ENCODE measurements at places on chromosomes 12 and 14. TPM values are rescaled to one million over a fixed set of nuclear protein-coding genes. Genes with fewer than 3 reads are reported as not detected.

DNA sequence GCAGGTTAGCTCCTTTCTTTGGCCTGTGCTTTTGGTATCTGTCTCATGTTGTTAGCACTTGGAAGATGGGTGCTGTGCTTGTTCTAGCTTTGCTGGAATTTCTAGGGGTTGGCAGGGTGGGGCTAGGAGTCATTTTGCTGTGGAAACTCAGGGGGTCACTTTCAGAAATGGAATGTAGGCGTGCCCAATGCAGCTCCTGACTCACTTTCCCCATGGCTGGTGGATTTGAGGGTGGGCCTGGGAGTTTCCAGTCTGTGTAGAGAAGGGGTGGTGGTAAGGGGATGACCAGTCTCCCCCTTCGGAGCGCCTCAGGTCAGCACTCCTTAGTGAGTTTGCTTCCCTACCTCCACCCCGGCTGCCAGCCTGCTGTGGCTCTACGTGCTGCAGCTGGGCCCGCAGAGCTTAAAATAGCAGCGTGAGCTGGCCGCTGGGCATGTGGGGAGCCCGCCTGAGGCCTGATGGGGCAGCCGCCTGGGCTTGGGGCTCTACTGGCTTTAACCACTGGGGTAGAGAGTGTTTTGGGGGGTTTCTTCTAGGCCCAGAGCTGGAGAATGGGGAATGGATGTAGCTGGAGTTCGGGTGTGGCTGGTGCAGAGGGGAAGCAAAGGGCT is 108.2 kb downstream of the TSPAN9 start:
- DNase-seq = no peak

POTEG gene
- polyA plus RNA-seq = 0.43 TPM

DNA sequence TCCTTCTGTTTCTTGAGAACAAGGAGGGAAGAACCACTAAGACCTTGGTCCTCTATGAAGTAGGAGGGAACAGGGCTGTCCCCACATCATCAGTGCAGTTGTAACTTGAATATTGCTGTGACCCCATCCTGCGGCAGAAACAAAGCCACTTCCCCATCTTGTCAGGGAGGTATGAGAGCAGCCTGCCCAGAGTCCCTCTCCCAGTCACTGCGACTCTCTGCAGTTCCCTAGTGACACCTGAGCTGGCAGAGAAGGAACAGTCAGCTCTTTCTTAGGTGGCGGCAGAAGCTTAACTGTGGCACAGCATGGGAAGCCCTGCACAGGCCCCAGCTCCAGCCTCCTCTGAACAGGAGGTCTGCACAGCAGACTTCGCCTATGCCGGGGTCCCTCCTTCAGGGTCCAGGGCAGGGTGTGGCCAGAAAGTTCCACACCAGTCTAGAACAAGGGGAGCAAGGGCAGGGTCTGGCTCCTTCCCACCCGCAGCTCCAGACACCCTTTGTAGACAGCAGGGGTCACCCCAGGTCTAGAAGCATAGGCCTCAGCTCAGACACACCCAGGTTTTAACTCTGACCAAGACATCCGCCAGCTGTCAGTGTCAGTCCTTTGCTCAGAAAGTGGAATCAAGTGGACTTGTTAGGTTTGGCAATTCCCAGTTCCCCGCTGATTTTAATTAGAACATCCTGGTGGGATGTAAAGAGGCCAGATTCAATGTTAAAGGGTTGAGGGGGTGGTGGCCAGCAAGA is 36.8 kb downstream of the DEGS2 start:
- no peak for DNase-seq

GRCh38 chr14:85090681-85091080 is 439.3 kb upstream of the FLRT2 start:
- DNase-seq = no peak

- no peak for DNase-seq
These were observed 10.1 kb downstream of the NOC4L start for GRCh38 chr12:132154341-132154761.

TAS2R10 gene
- 0.21 TPM for polyA plus RNA-seq

DNA sequence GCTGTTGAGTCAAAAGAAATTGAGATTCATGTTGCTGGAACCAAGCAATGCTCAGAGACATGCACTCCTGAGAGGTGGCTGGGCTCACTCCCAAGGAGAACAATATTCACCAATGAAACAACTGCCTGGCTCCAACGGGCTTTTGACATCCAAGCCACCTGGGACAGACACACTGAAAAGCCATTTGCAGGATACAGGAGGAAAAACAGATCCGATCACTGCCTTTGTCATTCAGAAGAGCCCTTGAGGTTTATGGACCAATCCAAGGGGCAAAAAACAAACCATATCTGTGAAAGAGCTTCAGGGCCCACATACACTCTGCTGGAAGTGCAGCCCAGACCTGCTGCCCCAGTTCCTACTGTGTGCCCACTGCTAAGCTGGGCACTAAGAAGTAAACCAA is 277.5 kb downstream of the NUAK1 start:
- no peak for DNase-seq

- no peak for DNase-seq
These were observed 108.8 kb downstream of the DAAM1 start for GRCh38 chr14:59297071-59297776.

GRCh38 chr12:70788774-70789173 is 131.8 kb downstream of the PTPRR start:
- DNase-seq = no peak

DNA sequence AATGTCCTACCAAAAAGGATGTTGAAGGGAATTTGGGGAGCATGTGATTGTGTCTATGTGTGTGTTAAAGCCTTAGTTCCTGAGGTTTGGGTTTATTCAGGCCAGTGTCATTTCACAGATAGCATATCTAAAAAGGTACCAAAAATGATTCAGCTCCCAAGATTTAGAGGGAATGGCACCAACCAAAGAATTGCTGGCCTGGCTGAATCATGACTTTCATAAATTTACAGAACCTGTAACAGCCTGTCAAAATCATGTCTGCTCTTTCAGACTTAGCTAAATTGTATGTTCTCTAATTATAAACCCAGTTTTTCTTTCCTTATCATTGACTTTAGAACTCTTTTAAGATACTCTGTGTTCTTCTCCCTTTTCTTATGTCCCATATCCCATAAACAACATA is 231.5 kb downstream of the NUBPL start:
- DNase-seq = no peak

DNA sequence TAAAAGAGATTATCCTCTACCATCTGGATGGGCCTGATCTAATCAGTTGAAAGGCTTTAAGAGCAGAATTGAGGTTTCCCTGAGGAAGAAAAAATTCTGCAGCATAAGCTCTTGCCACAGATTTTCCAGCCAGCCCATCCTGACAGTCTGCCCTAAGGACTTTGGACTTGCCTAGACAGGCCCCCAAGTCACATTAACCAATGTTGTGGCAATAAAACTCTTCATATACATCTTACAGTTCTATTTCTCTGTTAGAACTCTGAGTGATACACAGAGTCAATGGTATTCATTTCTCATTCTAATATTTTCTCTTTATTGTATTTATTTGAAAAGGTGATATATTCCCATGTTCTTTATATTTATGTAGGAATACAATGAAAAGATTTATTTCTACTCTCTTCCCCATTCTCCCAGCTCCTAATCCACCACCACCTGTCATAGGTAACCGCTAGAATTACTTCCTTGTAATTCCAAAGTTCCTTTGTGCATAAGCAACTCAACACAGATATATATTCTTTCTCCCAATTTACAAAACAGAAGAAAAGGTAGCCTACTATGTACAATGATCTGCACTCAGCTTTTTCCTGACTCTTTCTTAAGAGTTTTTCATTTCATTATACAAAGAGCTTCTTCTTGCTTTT is 182.1 kb downstream of the CAPZA3 start:
- DNase-seq = no peak

DNA sequence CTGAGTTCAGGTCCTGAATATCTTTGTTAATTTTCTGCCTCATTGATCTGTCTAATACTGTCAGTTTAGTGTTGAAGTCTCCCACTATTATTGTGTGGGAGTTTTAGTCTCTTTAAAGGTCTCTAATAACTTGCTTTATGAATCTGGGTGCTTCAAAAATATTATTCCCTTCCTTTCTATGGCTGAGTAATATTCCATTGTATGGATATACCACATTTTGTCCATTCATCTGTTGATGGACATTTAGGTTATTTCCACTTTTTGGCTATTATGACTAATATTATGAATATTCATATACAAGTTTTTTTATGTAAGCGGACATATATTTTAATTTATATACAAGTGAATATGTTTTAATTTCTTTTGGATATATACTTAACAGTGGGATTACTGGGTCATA is 82.7 kb downstream of the SDR9C7 start:
- no peak for DNase-seq

GDF3 gene
- not detected for polyA plus RNA-seq

APOF gene
- not detected for polyA plus RNA-seq

- DNase-seq = no peak
These were observed 13.1 kb upstream of the TMTC1 start for GRCh38 chr12:29796823-29797263.

GRCh38 chr12:84763107-84763506 is 149.5 kb downstream of the SLC6A15 start:
- no peak for DNase-seq

DNA sequence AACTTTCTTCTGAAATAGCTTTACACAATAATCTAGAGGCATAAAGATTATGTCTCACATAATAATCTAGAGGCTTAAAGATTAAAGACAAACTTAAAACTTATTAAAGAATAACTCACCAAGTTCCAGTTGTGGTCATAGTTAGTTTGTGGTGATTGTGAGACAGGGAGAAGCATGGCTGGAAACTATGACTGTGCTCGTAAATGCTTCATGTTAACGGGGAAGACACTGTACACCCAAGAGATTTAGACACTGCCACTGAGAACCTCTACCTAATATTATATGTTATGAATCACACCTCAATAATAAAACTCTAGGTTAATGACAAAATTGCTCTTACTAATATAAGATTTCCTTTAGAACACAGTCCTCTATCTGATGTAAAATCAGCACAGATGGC is 541.6 kb downstream of the TMEM121 start:
- DNase-seq = no peak

FOXA1 gene
- not detected for polyA plus RNA-seq

DNA sequence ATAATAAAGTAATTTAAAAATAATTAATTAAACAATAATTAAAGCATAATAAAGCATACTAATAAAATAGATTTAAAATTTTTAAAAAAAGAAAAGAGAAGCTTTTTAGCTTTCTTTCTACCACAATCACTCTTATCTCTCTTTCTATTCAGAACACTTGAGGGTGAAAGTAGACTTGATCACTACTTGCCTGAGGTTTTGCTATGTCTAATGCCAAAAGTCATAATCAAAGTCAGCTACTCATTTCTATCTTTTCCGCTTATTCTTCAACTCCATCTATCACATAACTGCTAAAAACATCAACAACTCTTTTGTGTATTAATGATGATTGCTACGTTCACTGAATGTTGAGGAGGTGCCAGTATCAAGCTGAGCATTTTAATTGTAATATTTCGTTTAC is 202.0 kb upstream of the KRR1 start:
- no peak for DNase-seq

- DNase-seq = peak; percentile 60
These were observed 266.4 kb downstream of the NAV3 start for GRCh38 chr12:78096909-78097597.

- DNase-seq = no peak
These were observed 2.0 kb downstream of the ESYT1 start for GRCh38 chr12:56129942-56130495.

KRT73 gene
- polyA plus RNA-seq = not detected

SLC4A8 gene
- 3.6 TPM for polyA plus RNA-seq

DNA sequence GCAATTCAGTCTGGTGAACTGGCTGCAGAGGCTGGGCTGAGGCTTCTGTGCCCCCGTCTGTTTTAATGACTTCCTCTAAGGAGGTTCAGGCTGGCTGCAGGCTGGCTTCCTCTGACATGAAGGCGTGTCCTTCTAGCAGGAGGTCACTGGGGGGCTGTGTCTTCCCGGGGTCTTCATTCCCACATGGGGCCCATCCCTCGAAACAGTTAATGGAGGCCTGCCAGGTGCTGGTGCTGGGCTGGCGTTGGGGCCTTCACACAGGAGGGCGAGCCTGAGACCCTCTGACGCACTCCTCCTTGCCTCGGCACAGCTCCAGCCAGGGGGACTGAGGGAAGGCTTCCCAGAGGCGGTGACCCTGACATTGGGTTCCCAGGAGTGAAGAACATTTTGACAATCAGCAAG is 57.7 kb upstream of the DLK1 start:
- DNase-seq = no peak

KIF5A gene
- polyA plus RNA-seq = 8.9 TPM

SLC10A1 gene
- polyA plus RNA-seq = not detected

DNA sequence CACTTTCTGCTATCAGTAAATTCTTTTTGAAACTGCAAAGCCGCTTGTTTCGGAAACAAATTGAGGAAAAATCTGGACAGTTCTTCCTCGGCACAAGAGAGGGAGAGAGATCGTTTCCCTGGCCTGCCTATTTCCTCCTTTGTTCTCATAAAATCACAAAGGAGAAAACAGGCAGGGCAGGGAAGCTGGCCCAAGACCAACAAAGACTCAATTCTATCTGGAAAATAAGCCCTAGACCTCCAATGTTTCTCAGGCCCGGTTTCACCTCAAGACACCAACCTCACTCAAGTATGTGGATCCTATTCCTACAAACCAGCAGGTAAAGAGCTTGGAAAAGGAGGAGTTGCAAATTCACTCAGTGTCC is 19.5 kb downstream of the DICER1 start:
- no peak for DNase-seq

- DNase-seq = no peak
These were observed 310.1 kb downstream of the SYT1 start for GRCh38 chr12:79174626-79175025.

TRIM9 gene
- polyA plus RNA-seq = 3.9 TPM

GNB3 gene
- polyA plus RNA-seq = 13.8 TPM

MAPK1IP1L gene
- polyA plus RNA-seq = 129 TPM
